ENCODE measurements at places on chromosomes 6 and 20.

DNA sequence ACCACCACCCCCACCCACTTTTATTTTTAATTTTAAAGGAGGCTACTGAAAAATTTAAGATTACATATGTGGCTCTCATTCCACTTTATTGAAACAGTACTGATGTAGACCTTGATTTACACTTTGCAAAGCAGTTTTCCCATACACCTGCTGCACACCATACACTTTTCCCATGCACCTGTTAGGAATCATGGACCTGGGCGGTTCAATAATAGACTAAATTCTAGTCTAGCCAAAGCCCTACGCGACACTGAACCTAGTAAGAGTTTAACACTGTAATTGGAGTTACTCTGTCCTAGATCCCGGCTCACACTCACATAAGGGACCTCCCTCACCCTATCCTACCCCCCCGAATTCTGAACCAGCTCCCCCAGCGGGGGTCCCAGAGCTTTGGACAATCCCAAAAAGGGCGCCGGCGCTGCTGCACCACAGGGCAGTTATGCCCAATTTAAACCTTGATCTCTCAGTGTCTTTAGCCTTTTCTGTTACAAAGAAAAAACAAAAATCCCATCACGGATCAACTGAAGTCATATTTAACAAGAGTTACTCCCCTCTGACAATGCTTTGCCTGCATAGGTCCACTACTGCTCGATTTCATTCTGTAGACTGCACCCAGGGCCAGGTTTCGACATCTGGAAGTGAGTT, 2.4 kb upstream of the GCLC start:
- no peak for DNase-seq

GRCh38 chr6:16168858-16169257, 40.0 kb downstream of the MYLIP start:
- no peak for DNase-seq

GRCh38 chr6:33192671-33193602, 670 bp upstream of the COL11A2 start:
- DNase-seq, result no peak

- DNase-seq, result no peak
Observed at GRCh38 chr6:28488916-28489365, 26.7 kb downstream of the GPX6 start.

DNA sequence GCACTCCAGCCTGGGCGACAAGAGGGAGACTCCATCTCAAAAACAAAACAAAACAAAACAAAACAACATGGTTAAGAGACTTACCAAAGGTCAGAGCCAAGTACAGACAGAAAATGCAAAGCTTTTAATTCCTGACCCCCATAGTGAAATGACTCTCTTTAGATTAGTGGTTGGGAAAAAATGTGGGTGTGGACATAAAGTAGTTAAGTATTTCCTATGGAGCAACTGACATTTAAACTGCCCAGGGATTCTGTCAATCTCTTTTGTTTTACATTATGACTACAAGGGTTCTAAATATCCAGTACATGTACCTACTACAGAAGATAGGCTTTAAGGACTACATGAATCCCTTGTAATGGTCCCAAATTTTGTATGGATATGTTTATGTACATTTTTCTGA, 75.1 kb downstream of the IRAK1BP1 start:
- no peak for DNase-seq

- no peak for DNase-seq
Observed at GRCh38 chr6:40901322-40902055, 137.5 kb downstream of the UNC5CL start.

DNA sequence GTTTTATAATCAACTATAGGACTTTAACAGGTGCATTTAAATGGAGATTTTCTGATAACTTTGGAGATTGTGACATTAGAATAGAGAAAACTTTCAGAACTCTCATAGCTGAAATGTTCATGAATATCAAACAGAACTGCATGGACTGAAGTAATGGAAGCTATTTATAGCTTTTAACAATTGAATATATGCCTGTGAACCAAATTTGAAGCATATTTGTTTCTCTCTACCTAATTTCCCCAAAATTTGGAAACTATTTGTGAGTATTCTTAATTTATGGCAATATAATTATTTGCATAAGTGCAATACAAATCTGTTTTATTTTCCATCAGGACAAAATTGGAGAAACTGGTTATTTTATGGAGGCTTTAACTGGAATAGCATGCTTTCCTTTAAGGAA, 96.6 kb downstream of the PLG start:
- no peak for DNase-seq

DNA sequence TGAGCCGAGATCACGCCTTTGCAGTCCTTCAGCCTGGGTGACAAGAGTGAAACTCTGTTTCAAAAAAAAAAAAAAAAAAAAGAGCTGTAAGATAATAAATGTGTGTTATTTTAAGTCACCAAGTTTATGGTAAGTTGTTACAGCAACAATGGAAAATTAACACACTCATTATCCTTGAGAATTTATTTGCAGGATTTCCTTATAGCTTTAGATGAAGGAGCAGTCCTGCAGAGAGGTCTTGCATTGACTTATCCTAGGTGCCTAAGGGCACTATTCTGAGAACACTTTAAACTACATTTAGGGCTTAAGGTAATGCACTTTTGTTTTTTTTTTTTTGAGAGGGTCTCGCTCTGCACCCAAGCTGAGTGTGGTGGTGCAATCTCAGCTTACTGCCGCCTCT, 13.8 kb upstream of the SCAF8 start:
- DNase-seq, result no peak

- DNase-seq, result peak; percentile 12
Observed at GRCh38 chr6:86856937-86857563, 80.3 kb upstream of the HTR1E start.

- no peak for DNase-seq
Observed at GRCh38 chr20:47256668-47257236, 99.7 kb downstream of the ZMYND8 start.

- DNase-seq, result no peak
Observed at GRCh38 chr20:13947719-13948118, 42.7 kb downstream of the SEL1L2 start.

DNA sequence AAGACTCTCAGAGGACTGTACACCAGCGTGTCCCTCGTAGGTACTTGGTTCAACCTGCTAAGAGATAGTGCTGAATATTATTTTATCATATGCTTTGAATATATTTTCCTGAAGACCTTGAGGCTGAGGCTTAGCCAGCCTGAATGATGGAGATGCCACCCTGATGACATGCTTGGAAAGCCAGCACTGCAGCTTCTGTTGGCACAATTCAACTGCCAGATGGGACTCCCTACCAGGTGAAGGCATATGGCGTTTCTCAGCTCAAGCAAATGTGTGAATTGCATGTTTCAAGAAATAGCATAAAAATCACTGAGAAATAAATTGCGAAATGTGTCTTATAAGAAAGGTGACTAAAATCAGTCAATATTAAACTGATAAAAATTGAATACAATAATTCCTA, 228.1 kb upstream of the CST7 start:
- DNase-seq, result no peak

DNA sequence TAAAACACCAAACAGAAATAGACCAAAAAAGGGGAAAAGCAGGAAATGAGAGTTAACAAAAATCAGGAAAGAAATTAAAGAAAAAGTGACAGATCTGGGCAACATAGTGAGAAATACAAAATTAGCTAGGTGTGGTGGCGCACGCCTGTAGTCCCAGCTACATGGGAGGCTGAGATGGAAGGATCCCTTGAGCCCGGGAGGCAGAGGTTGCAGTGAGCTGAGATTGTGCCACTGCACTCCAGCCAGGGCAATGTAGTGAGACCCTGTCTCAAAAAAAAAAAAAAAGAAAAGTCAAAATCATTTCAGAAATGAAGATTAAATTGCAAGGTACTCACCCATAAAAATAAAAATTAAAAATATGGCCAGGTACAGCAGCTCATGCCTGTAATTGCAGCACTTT, 13.0 kb upstream of the GRM4 start:
- no peak for DNase-seq

DNA sequence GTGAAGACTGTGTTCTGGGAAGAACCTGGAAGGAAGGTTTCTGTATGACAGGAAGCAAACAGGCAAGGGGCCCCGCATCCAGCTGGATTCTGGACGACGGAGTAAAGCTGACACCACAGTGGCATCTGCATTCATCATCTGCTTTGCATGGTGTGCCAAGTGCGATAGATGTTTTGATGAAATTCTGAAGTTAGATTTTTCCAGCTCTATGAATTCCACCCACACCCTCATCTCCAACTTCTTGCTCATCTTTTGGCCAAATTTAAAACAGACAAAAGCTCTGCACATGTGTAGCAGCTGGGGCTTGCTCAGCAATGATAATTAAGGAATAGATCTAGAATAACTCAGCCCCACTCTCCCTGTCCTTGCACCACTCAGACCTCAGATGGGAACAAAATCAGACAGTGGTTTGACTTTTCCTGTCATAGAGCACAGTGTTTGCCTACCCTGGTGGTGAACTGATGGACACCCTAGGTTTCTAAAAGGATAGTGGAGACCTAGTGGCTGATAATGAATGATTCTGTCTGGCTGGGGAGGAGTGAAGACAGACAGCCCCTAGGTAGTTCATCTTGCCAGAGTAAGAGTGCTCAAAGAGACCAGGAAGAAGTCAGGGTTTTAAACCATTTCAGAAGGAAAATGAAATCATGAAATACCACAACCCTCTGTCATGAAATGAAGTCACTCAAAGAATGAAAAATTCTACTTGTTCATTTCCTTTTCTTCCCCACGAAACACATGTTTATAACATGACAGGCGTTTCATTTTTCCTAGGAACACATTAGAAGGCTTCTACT, 85.8 kb downstream of the BCAS1 start:
- DNase-seq, result no peak

- peak; percentile 89 for DNase-seq
Observed at GRCh38 chr6:16277101-16277981, 39.0 kb downstream of the GMPR start.

GRCh38 chr6:44131892-44132291, 4.5 kb downstream of the TMEM63B start:
- DNase-seq, result peak; percentile 48

GRCh38 chr6:25008707-25009392, 73.1 kb upstream of the RIPOR2 start:
- DNase-seq, result no peak

DNA sequence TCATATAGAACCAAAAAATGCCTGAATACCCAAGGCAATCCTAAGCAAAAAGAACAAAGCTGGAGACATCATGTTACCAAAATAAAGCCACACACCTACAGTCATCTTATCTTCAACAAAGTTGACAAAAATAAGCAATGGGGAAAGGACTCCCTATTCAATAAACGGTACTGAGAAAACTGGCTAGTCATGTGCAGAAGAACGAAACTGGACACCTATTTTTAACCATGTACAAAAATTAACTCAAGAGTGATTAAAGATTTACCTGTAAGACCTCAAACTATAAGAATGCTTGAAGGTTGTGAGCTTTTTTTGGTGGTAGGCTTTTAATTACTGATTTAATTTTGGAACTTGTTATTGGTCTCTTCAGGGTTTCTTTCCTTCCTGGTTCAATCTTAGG, 236.0 kb upstream of the DEFB112 start:
- no peak for DNase-seq

- no peak for DNase-seq
Observed at GRCh38 chr20:4067600-4068261, 52.4 kb upstream of the RNF24 start.

DNA sequence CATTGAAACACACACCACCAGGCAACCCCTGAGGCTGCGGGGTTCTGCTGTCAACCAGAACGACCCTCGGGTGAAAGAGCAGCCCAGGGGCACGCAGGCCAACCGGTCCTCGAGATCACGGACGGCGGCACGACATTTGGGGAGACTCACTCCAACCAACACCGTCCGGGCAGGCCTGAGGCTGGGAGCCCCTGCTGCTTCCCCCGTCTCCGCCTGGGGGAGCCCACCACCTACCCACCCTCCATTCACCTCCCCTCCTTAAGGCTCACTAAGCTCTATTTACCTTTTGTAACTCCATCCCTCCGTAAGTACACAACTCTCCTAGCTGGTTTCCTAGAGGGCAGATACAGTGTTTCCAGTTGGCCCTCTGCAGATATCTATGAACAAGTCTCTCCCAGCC, 971.3 kb upstream of the DEFB115 start:
- no peak for DNase-seq

GRCh38 chr6:5365436-5366195, 104.3 kb downstream of the FARS2 start:
- no peak for DNase-seq

- no peak for DNase-seq
Observed at GRCh38 chr6:13836170-13836569, 21.8 kb upstream of the MCUR1 start.

- DNase-seq, result no peak
Observed at GRCh38 chr20:33242319-33243100, 6.7 kb downstream of the BPIFA1 start.

GRCh38 chr6:1702580-1703051, 92.9 kb downstream of the FOXC1 start:
- no peak for DNase-seq

DNA sequence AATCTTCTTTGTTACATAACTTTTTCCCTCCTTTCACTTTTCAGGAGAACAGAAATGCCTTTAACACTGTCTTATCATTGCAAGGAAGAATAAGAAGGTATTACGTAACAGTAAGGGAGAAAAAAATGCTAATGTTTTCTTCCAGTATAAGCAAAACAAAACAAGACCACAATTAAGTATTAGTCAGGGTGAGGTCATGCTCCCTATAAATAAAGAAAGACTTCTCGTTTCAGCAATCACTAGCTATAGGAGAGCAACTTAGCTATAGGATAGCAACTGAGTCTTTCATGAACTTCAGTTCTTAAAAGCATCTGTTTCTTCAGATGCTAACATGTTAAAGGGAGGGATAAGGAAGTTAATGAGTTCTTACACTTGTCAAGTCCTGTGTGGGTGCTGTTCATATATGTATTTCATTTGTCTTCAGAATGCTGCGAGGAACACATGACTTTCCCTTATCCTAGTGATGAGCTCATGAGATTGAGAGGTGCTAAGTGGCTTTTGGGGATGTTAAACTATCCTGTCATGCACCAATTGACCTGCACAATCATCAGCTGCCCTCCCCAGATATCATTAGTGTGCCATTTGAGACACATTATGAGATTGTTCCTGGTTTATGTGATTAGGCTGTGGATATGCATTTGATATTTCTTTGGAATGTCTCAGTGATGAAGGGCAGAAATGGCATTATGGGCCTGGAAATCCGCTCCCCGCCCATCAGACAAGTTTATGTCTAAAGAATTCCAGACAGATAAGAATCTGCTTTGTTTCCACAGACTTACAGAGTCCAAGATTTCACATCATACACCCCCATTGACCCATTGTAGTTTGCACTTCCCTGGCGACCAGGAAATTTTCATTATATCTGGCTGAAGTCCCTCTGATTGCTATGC, 37.5 kb downstream of the LAMA4 start:
- no peak for DNase-seq

DNA sequence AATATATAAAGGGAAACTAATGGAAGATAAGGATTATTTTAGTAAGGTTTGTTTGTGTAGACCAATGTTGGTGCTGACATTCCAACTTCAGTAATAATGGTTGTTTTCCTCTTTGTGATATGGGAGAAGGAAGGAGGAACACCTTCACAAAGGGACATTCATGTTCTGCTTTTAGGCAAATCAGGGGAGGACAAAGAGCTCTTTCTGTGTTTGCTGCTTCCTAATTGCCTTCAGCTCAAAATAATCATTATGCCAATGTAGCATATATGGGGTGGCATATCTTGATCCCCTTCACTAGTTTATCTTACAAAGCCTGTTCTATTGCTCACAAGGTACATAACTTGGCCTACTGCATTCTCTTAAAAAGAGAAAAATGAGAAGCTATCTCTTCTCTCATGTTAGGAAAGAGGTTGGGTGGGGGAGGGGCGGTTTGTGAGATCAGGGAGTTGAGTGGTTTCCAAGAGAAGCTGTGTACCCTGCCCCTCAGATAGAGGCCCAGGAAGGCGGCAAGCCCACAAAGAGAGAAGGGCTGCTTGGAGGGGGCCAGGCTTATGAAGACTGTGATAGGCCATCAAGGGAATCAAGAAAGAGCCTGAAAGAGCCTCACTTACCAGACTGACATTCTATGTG, 4.7 kb upstream of the ADGRG6 start:
- no peak for DNase-seq
